ENCODE measurements at places on chromosomes 4 and X. TPM values are rescaled to one million over a fixed set of nuclear protein-coding genes. Genes with fewer than 3 reads are reported as not detected.

Gene LDB2
- total RNA-seq, result 94.0 TPM

Gene PHEX
- 0.04 TPM for total RNA-seq

Gene EIF2S3
- 499 TPM for total RNA-seq

DNA sequence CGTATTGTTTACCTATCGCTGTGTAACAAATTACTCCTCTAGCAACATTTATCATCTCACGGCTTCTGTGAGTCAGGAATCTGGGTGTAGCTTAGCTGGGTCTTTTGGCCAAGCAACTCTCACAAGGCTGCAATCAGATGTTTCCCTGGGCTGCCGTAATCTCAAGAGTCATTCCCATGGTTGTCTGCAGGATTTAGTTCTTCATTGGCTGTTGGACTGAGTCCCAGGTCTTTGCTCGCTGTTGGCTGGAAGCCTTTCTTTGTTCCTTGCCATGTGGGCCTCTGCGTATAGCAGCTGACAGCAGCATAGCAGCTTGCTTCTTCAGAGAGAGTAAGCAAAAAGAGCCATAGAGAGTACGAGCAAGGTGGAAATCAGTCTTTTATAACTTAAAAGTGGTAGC is 16.8 kb downstream of the POLR2B start:
- DNase-seq, result no peak

DNA sequence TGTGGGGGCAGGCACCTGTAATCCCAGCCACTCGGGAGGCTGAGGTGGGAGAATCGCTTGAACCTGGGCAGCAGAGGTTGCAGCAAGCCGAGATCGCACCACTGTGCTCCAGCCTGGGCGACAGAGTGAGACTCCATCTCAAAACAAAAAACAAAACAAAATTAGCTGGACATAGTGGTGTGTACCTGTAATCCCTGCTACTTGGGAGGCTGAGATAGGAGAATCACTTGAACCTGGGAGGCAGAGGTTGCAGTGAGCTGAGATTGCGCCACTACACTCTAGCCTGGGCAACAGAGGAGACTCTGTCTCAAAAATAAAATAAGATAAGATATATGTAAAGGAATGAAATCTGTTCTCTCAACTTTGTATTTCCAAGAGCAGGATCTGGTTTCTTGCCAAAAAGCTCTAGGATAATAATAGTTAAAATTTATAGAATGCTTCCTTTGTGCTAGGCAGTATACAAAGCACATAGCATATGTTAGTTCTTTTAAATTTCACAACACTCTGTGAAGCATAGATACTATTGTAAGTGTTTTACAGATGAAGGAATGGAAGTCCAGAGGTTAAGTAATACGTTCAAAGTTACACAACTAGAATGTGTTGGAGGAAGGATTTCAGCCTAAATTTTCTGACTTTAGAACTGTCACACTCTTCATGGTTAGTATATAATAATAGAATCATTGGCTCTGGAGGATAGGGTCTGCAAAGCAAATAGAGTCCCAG is 10.3 kb downstream of the MRPL1 start:
- DNase-seq, result no peak

DNA sequence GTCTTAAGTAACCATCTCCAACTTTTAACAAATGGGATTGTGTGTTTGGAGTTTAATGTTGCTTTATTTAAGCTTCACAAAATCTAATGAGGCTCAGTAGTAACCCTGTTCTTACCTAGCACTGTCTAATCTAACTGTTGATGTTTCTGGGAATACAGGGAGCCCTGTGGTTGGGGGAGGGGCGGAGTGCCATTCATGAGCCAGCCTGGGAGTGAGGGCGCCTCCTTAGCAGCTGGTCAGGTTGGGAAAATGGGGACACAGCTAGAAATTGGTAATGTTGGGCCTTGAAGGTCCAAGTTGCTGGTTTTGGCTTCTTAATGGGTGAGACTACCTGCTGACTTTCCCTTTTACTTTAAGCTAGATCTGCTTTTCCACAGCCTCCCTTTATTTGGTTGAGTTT is 22.9 kb upstream of the TADA2B start:
- peak; percentile 81 for DNase-seq

- no peak for DNase-seq
Measured at GRCh38 chr4:108965472-108966076, 202.7 kb upstream of the ETNPPL start.

- no peak for DNase-seq
Measured at GRCh38 chrX:71227370-71228062, 4.5 kb downstream of the GJB1 start.

DNA sequence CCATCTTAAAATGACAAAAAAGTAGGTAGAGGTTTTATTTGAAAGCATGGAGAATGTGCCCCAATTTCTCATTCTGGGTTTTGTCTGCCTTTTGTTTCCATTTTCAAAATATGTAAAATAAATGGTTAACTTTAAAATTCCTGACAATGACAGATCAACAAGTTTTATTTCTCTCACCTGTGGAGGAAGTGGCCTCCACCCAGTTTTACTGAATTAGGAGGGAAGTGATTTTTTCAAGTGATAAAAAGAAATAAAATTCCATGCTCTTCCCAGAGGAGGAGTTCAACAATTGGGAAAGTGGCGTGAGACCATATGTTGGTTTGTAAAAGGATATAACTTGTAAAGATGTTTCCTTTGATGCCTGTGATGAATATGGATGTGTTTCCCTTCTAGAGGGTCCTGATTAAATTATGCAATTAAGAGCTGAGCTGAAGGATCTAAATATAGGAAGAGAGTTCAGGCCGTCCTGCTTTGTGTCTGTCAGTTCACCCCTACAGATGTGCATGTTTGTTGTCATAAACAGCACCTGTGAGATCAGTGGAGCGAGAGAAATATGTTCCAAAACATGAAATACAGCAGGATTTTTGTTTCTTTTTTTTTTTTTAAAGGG is 19.5 kb downstream of the SMAD1 start:
- no peak for DNase-seq

- DNase-seq, result no peak
Measured at GRCh38 chrX:79409657-79410056, 42.5 kb upstream of the ITM2A start.

GRCh38 chrX:150842198-150842685 is 56.2 kb downstream of the CD99L2 start:
- DNase-seq, result no peak

DNA sequence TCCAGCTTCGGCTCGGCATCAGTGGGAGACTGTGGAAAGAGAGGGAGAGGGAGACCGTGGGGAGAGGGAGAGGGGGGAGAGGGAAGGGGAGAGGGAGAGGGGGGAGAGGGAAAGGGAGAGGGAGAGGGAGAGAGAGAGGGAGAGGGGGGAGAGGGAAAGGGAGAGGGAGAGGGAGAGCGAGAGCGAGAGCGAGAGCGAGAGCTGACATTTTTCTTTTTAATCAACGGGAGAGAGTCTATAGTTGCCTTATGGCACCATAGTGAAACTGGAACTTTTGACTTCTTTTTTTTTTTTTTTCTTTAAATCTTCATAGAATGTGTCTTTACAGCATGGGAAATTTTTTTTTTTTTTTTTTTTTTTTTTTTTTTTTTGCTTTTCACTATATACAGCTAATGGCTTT is 94.7 kb upstream of the NUDT6 start:
- no peak for DNase-seq

- DNase-seq, result no peak
Measured at GRCh38 chr4:8439914-8440491, 520 bp downstream of the ACOX3 start.

DNA sequence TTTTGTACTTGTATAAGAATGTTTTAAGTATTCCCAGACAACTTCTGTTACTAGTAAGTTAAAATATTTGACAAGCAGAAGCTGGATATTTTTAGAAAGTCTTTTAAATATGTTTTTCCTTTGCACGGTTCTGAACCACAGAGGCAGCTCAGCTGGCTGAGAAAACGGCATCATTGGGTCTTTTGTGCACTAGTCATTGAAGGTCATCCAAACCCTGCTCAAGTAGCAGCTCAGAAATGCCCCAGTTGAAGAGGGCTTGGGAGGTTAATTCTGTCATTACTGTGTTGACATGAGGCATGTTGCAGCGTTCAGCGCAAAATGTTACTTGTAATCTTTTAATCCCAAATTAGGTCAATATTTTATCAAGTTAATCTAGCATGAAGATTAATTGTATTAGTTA is 383.7 kb upstream of the FAM241A start:
- DNase-seq, result no peak
